ENCODE measurements at places on chromosomes 3 and 15.

GRCh38 chr3:13408890-13409289 lies 11.2 kb downstream of the NUP210 start:
- no peak for DNase-seq

DNA sequence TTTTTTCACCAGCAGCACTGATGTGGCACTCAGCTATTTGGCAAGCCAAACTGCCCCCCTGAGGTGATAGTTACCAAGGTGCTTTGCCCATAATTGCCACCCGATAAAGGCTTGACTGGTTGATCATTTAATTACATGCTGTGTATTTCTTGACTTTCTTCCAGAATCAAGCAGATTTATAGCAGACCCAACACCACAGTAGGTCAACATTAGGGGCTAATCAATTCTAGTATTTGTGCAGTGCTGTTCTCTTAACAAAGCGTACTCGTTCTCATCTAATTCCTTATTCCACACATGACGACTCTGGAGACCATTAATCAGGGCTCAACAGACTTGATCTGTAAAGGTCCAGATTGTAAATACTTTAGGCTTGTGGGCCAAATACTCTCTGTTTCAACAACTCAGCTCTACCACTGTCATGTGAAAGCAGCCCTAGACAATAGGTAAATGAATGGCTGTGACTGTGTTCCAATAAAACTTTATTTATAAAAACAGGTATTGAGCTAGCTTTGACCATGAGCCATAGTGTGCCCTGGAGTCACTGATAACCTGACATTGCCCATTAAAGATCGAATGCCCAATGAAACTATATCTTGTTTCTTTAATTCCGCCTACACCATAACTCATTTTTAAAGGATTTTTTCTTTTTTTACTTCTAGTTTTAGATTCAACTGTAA lies 119.1 kb upstream of the TMC3 start:
- no peak for DNase-seq

- DNase-seq = no peak
Measured at GRCh38 chr15:73927003-73927475, 777 bp downstream of the LOXL1 start.

GRCh38 chr3:107562969-107563529 lies 40.3 kb downstream of the BBX start:
- DNase-seq = no peak

GRCh38 chr3:114449271-114450007 lies 155.6 kb downstream of the TIGIT start:
- no peak for DNase-seq

DNA sequence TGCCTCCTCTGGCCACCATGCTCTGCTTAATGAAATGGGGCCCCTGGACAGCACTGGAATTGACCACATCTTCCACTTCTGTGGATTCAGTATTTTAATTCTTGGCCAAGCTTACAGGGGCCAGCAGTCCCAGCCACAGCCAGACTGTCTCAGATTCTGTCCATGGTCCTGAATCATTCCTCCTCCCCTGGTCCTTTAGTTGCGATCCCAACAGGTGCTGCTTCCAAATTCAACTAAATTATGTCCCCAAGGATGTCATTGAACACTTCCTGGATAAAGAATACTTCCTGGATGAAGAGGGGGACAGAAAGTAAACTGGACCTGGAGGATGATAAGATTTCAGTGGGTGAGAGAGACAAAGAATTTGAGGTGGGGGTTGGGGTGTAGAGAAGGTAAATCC lies 111.1 kb upstream of the FOXB1 start:
- no peak for DNase-seq

DNA sequence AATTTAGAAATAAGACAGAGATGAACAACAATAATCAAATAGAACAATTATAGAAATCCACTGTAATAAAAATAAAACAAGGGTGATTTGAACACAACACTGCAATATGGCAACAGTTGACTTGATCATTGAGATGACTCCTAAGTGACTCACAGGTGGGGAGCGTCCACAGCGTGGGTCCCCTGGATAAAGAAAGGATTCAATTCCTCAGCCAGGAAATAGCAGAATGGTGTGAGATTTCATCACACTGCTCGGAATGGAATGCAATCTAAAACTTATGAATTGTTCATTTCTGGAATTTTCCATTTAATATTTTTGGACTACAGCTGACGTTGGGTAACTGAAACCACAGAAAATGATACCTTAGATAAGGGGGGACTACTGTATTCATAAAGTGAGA lies 82.0 kb downstream of the CNTN3 start:
- no peak for DNase-seq

GRCh38 chr3:126321490-126321889 lies 35.7 kb downstream of the KLF15 start:
- no peak for DNase-seq

DNA sequence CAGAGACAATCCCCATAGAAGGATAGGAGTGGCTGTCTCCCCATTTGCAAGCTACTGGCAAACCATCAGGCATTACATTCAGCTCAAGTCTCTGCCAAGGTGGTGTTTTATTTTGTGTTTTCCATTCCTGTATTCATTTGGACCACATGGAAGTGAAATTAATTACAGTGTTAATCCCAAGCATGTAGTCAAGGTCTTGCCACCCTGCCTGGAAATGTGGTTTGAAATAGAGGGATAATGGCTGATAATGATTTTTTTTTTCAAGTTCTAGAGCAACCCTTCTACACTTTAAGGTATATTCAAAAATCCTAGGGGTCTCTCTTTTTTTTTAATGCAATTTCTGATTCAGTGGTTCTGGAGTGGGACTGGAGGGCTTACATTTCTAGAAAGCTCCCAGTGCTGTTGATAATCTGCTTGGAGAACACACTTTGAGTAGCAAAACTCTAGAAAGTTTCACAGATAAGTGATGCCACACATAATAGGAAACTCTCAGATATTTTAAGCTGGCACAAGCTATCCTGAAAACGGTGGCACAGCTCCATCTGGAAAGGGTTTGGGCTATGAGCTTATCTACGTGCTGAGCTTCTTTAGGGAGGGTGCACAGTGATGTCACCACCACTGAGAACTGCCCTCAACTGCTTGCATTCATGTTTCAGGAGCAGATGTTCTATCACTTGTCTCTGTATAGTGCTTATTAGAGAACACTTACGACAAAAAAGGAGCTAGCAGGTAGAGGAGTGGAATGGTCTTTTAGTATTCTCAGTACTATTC lies 140.1 kb upstream of the IL12A start:
- no peak for DNase-seq

- no peak for DNase-seq
Measured at GRCh38 chr15:74172701-74173379, 670 bp upstream of the ISLR start.

GRCh38 chr3:188154014-188154808 lies at the start of gene LPP:
LPP (plus strand) TSS chr3:188154157; CDS start chr3:188406121, 251,964 bp downstream.
- peak; percentile 65 for DNase-seq

DNA sequence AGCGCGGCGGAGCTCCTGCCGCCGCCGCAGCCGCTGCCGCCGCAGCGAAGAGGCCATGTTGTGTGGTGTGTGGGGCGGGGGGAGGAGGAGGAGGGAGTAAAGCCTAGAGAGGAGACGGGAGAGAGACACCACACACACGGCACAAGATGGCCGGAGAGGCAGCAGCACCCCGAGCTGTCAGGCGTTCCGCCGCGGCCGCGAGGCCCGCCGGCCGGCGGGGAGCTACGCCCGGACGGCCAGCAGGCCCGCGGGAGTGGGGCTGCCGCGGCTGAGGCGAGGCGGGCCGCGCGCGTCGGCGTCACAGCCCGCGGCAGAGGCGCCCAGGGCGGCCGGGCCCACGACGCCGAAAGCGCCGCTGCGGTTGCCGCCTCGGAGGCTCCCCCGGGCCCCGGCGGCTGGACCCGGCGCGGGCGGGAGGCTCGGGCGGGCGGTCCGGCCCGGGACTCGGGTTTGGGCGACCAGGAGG lies 17.4 kb upstream of the CHD2 start:
- DNase-seq = no peak

DNA sequence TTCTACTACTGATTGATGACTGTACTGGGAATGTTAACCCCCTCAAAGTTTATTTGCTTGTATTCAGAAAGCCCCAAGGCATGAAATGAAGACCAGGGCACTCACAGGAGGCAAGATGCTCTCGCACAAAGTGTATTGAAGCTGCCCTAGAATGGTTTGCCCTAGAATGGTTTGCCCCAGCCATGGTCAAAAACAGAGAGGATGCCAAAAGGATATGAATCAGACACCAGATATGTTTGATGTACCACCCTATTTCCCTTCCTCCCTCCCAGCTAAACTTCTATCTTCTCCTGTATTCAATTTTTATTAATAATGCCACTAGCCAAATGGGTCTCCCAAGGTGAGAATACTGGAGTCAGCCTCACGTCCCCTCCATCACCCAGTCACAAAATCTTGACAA lies 101.3 kb downstream of the TMCO5A start:
- no peak for DNase-seq

DNA sequence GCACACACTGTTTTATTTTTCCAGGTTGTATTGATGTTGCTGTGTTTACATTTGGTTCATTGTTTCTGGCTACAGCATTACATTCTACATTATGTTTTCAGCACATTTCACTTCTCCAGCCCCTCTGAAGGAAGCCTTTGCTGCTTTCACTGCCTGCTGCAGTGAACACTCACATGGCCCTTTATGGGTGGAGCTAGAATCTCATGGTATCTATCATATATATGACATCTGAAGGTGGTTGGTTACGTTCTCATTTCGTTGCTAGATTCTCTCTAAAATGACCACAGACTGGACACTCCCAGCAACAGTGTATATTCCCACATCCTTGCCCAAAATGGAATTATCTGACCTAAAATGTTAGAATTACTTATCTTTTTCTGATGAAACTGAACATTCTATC lies 35.2 kb upstream of the CTDSPL start:
- no peak for DNase-seq

DNA sequence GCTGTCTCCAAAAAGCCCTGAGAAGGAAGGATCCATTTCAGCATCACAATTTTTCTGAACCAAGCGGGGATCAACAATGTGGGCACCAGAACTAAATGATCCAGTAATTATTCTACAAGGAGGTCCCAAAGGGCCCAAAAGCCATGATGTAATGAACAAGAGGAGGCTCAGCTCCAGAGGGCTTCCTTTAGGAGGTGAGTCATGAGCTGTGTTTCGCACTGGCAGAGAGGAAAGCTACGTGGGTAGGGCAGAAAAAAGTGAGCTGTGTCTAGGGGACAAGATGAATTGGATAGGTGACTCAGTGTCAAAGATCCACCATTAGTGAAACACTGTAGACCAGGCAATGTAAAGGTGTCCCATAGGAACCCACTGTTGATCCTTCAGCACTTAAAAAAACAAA lies 113.4 kb downstream of the RORA start:
- no peak for DNase-seq

- no peak for DNase-seq
Measured at GRCh38 chr15:80550219-80550907, 144.7 kb upstream of the ABHD17C start.

DNA sequence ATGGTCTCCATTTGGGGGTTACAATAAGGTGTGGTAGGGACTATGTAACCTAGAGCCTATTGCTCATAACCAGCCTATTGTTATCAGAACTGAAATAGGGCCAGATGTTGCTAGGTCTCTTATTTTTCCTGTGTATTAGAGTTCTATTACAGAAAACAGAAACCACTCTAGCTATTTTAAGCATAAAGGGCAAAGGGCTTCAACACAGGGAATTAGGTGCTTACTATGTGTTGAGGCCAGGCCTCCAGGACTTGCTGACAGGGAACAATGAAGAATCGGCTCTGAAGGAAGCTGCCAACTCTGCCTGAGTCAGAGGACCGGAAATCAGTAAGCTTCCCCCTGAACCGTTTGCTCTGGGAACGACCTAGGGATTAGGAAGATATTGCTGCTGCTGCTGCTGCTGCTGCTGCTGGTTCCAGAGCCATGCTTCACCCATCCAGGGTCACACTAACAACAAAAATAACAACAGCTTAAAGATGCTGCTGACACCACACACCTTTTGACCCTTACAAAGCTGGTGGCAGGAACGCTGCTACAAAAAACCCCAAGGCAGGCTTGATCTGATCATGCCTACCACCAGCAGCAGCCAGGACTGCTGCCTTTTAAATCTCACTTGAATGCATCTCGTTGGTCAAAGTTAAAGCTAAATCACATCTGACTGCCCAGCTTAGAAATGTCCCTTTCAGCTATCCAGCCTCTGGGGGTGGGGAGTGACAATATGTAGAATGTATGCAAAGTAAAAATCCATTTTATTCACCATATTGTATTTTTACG lies 276.9 kb upstream of the IL12A start:
- no peak for DNase-seq

DNA sequence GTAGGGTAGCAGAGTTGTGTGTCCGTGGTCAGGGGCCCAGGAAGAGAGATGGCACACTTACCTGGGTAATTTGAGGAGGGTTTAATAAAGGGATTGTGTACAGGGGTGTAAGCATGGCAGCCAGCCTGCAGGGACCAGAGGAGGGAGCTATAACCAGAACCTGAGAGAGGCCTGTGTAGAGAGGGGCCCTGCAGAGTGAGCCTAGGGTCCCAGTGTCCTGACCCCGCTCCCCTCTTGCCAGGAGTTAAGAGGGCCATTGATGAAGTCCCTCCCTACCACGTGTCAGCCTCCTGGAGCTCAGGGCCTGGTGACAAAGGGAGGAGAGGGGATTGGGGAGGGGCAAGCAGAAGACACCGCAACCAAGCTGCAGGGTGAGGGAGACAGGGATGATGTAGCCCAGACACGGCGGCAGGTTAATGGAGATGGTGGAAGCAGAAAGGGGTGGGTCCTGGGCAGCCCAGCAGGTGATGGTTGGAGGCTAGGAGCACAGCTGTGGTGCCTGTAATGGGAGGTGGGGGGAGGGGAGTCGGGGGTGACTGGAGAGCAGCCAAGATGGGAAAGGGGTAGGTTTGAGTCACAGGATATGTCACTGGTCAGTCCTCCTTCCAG lies 165.4 kb upstream of the TOPAZ1 start:
- DNase-seq = no peak

DNA sequence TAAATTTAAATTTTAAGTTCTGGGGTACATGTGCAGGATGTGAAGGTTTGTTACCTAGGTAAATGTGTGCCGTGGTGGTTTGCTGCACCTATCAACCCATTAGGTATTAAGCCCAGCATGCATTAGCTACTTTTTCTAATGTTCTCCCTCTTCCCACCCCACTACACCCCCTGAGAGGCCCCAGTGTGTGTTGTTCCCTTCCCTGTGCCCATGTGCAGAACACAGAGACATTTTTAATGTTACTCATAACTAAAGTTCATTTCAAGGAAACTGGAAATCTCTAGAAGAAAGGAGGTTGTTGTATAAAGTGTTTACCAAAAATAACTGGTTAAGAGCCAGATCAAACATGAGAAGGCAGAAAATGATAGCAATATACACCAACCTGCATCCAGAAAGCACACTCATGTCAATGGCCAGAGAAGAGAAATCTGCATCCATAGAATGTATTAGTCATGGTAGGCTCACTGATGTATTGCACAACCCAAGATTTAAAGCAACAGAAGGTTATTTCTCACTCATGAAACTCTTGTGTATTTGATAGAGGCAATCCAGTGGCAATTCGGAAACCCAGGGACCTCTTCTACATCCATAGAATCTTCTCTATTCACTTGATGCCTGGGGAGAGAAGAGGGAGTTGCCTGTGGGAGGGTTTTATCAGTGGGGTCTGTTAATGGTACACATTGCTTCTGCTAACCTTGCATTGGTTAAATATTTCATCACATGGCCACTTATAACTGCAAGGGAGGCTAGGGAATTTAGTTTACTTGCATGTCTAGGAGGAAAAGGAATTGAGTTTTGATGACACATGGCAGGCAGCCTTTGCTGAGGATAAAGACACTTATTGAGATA lies 321.9 kb upstream of the RASGRP1 start:
- no peak for DNase-seq
